Spinal cord (tissue), 10 donors: ENCODE measurements at places on chromosomes 3 and 15. TPM values are rescaled to one million over a fixed set of nuclear protein-coding genes. Genes with fewer than 3 reads are reported as not detected.

Gene ABI3BP
- total RNA-seq = 43.4 TPM

Gene PRSS50
- 0.50 TPM for total RNA-seq

Gene ACVR2B
- 14.1 TPM for total RNA-seq

Gene CHD2
- 174 TPM for total RNA-seq

Gene NR1I2
- 0.50 TPM for total RNA-seq

Gene SPSB4
- total RNA-seq = 8.1 TPM

Gene ZPLD1
- total RNA-seq = 1.8 TPM

Gene NECTIN3
- 53.5 TPM for total RNA-seq

Gene IL20RB
- total RNA-seq = 0.83 TPM

Gene CRABP1
- 1,461 TPM for total RNA-seq

Gene CNTN3
- 28.5 TPM for total RNA-seq

- DNase-seq = no peak
These were observed 12.0 kb upstream of the RASGRF1 start for GRCh38 chr15:79102595-79102994.

DNA sequence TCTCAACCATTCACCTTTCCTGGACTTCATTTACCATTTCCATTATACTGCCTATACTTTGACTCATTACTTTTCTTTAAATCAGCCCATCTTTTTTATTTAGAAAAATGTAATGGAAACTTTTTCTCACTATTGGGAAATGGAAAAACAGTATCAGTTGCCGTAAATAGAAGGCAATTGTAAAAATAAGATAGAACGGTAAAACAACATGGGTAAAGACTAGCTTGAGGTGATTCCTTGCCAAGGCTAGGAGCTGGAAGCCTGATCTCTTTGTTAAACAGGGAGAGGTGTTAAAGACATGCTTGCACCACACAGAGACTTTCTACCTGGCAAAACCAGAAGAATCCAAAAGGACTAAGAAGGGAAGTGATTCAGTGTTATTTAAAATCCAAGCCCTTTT lies 5.9 kb downstream of the FGD5 start:
- DNase-seq = no peak

DNA sequence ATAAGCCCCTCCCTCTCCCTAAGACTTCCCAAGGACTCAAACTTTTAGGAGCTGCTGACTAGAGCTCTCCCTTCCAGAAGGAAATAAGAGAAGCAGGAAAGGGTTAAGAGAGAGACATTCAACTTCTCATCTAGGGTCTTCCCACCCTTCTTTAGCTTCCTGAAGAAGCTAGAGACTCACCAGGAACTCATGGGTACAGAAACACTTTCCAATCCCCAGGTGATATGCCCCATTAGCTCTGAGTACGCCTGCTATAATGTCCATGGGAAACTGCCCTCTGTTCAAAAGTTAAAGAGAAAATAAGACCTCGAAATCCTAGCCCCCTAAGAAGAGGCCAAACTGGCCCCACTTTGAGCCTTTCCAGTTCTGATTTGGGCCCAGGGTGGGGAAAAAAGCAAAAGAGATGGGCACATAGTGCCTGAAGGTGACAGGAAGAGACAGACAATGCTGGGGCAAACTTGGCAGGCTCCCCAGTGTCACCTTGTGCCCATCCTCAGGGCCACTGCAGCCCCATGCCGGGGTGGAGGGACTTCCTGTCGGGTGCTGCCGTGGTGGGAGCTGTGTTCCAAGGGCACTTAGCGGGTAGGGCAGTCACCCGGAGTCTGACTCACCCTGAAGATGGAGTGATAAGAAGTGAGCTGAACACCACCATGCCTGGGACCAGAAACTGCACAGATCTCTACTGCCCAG lies 29.5 kb downstream of the CCDC12 start:
- no peak for DNase-seq

- DNase-seq = no peak
These were observed 87.3 kb upstream of the ROPN1 start for GRCh38 chr3:124078953-124079911.

- DNase-seq = peak; percentile 88
These were observed at the start of gene CHRNA7 for GRCh38 chr15:32029862-32030781. Gene CHRNA7 (plus strand): TSS chr15:32030515. CDS start chr15:32030595, 80 bp downstream.

DNA sequence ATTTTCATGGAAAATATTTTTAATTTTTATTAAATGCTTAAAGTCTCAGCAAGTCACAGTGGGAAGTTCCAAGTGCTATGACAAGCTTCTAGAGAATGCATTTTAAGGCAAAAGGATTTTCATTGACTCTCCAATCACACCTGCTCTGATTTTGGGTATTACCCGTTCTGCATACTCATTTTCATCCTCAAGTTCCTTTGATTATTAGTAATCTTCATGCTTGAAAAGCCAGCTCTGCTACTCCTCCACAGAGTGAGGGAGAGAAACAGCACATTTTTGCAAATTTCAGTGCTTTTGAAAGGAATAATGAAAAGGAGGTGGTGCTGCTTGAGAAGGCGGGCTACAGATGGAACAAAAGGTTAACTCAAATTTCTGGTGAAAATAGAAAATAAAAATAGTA lies 450.7 kb downstream of the NSUN3 start:
- DNase-seq = no peak

DNA sequence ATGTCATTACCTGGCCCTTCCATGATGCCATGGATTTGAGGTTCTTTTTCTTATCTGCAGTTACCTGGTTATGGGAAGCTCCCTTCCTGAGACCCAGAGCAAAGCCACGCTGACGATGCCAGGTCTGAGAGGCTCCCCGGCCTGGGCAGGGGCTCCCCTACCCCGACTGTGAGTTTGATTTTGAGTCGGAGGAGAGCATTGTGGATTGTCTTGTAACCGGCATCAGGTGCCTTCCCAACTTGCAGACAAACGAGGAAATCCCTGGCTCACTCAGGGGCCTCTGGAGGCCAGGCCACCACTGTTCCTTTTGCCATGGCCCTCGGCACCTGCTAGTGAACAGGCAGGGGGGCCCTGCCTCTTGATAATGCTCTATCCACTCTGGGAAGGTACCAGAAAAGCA lies 151.4 kb downstream of the ATP10A start:
- DNase-seq = no peak

DNA sequence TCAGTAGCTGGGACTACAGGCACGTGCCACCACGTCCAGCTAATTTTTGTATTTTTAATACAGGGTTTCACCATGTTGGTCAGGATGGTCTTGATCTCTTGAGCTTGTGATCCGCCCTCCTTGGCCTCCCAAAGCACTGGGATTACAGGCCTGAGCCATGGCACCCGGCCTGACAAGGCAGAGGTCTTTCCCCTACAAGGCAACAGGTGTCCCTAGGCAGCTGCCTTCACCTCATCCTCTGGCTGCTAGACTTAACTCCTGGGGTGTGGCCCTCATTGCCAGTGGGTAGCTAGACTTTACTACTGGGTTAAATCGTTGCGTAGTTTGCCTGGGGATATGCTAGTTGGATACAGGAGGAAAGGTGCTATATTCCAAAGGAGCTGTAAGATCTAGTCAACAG lies 81.4 kb downstream of the CHRD start:
- no peak for DNase-seq

DNA sequence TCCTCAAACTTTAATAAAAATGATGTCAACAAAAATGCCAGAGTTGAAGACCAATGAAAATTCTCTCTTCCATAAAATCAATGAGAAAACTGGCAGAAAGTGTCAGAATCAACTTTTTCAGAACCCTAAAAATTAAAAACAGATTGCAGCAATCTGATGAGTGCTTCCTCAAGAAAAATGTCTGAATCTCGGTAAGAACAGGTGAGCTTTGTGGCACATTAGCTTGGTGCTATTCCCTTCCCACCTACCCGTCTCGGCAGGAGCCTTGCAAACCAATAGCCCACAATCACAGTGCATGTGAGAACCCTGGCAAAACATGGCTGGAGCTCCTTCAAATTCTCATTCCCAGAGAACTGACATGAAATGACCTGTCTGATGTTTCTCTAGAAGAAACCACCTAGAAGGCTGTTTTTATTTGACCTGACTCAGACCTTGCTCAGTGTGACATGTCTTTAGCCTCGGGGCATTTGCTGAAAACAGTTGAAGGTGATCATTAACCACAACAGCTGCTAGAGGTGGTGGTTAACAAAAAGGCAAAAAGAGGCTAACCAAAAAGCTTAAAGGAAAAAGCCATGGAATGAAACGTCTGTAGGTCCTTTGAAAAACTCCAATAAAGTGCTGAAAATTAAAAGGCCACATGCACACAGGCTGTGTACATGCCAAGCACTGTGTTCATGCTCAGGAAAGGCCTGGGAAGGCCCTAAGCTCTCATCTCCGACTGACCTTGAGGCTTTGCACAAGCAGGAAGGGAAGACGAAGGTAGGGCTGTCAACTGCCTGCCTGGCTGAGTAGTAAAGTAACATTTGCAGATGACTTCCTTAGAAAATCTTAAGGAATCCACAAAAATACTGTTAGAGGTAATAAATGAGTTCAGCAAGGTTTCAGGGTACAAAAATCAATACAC lies 253.0 kb upstream of the NSMCE3 start:
- DNase-seq = no peak

DNA sequence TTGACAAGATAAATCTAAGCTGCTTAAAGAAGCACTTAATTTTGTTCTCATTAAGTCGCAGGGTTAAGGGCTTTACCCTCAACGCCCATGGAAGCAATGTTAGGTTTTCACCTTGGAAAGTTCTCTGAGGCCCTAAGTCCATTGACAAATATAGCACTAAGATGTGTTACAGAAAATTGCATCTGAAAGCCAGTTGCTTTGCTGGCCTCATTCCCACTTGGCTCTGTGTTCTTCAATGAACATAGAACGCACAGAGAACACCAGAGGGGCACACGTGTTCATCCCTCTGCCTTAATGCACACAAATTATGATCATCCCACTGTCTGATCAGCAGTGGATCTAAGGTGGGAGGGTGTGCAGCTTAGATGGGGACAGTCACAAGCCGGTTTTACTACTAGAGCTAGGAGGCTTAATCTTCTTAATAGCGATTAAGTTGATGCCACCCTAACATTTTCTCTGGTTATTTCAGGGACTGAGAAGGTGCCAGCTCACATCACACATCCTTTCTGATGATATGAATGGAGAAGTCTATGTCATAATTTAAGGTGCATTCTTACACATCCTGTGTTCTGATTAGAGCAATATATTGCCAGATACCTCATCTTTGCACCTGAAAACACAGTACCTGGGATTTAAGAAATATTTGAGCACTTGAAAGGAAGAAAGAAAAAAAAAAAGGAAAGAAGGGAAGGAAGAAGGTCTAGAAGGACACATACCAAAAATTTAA lies 224.4 kb upstream of the ICE2 start:
- peak; percentile 53 for DNase-seq

GRCh38 chr15:35306361-35306981 lies 221.4 kb upstream of the NANOGP8 start:
- DNase-seq = no peak

GRCh38 chr3:156826144-156826895 lies at the start of gene LEKR1:
Gene LEKR1 (plus strand): TSS chr3:156826353. CDS start chr3:156829330, 2,977 bp downstream.
- peak; percentile 72 for DNase-seq

DNA sequence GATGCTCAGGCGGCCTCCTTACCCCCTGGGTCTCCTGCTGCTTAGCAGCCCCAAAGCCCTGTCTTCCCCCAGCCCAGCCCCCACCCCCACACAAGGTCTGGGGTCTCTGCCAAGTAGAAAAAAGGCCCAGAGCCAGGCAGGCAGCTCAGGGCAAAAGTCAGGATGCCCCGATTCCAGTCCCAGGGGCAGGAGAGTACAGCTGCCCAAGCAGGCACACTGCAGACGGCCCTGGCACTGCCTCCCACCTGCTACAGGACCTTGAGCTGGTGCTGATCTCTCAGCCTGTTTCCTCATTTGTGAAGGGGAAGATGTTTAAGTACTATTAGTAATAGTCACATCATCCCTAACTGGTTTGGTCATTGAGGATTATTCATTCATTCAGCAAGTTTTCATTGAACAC lies 12.6 kb downstream of the TMEM43 start:
- DNase-seq = no peak

DNA sequence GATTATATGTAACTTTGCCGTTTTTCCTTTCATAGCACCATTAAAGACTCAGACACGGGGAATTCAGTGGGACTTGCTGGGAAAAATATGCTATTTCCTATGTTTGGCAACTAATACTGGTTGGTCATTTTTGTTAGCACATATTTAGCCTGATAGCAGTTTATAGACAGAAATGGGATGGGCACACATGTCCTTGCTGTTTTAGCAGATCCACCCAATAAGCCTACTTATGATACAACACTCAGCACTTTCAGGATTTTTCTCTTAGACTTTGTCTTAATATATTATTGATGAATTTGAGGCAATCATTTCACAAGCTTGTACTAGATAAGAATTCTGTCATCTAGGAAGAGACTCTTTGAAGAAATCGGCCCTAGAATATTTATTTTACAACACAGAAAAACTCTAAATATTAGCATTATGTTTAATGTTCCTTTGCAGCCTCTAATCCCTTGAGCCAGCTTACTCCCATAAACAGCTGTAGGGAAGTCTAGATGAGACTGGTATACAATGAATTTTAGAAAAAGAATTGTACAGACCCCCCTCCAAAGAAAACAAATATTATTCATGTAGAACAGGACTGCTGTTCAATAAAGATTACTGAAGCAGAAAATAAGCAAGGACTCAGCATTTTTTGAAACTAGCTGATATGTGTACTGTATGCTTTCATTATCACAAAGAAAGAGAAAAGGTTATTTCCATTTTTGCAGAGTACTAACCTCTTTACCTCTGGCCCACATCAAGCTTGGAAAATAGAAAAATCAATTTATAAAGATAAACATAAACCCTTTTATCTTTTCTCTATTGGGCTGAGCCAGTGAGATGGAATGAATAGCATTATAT lies 656.8 kb upstream of the SGO1 start:
- peak; percentile 39 for DNase-seq

DNA sequence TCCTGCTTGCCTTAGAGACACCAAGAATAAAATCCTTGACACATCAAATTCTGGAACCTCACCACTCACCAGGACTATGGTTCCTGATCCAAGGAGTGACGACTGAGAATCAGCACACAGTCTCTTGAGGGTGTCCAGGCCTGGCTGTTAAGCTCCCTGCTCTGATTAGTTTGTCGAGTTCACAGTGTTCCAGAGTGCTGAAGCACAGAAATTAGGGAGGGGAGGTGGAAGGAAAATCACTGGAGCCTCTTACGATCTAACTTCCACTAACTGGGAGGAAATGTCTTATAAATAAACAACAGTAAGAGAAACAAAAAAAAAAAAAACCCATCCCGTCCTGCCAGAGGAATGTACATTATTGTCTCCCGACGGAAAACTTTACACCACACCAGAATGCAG lies 330.2 kb downstream of the TIGIT start:
- DNase-seq = no peak

DNA sequence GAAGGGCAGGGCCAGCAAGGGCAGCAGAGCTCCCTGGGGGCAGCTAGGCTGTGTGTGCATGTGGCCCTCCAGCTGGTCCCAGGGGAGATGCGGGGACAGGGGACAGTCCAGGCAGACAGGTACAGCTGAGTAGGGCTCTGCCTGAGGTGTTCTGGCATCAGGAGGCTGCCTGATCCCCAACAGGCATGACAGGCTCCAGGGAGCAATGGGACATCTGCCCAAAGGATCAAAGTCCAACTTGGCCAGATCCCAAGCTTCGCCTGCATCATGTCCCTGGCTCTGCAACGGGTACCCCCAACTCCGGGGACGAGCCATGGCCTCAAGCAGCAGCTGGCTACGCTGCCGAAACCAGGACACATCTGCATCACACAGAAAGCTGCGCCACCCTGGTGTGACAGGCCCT lies 21.8 kb downstream of the ATRIP start:
- no peak for DNase-seq
